ENCODE measurements at places on chromosomes 12 and 14. TPM values are rescaled to one million over a fixed set of nuclear protein-coding genes. Genes with fewer than 3 reads are reported as not detected.

- DNase-seq: no peak
Measured at GRCh38 chr14:55427439-55427838, 13.0 kb downstream of the TBPL2 start.

DNA sequence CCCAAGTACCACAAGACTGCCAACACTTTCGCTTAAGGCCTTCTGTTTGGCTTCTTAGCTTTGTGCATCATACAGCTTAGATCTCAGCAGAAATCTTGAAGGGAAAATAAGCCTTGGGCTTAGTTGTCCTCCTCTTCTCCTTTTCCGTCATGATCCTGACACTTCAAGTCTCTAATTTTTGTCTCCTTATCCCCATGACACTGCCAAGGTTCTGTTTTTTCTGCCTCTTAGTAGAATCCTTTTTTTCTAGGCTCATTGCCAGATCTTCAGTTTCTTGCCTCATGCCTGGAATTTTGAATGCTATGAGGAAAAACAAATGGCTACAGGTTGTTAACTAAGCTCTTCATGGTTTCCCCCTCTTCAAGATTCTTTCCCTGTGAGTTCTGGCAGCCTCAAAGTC lies 450.4 kb downstream of the LRFN5 start:
- DNase-seq: no peak

DNA sequence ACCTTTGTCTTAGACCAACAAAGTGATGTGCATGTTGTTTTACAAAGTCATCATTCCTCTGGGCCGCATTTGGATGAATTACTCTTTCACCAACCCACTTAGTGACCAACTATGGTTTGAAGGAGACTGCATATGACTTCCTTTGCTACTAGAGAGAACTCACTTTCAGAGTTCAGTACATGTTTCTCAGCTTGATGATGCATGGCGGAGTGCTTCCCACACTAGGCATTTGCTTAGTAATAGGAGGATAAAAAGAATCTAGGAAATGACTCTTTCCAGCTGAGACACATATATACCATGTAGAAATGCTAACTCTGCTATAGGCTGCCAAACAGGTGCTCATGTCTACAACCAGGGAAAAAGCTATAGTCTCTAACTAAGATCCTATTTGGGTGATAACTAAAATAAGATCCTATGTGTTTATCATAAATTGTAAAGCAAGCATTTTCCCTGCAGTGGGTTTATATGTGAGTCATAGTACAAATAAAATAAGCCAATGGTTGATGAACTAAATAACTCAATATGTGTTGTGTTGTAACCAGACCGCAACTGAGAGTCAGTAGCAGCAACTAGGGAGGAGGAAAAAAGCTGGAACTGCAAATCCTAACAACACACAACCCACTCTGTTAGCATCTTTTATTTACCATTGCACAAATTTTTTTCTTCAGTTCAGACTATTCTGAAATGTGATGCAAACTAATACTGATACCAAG lies 87.2 kb downstream of the TSPAN8 start:
- DNase-seq: no peak

GRCh38 chr14:100297320-100298300 lies 8.6 kb downstream of the SLC25A29 start:
- DNase-seq: no peak

GRCh38 chr12:51428256-51428655 lies 3.6 kb downstream of the SLC4A8 start:
- DNase-seq: no peak

DNA sequence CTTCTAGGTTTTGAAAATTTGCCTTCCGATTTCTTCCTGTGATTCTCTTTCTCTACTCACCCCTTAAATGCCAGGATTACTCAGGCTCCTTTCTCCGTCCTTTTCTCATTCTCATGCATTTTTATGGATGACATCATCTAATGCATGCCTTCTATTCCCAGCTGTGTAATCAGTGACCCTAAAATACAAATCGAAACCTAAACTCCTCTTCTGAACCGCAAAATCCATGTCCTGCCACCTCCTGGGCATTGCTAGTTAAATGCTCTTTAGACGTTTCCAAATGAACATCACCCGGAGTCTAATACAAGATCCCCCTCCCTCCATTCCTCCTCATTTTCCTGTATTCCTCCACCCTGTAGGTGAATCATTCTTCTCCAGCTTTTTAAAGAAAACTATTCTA lies 1703.1 kb upstream of the FLRT2 start:
- DNase-seq: no peak

- no peak for DNase-seq
Measured at GRCh38 chr12:16530268-16530850, 75.6 kb downstream of the LMO3 start.

GRCh38 chr12:79452906-79453305 lies 237.9 kb downstream of the PAWR start:
- no peak for DNase-seq

- no peak for DNase-seq
Measured at GRCh38 chr12:45674181-45674977, 55.1 kb upstream of the ARID2 start.

DNA sequence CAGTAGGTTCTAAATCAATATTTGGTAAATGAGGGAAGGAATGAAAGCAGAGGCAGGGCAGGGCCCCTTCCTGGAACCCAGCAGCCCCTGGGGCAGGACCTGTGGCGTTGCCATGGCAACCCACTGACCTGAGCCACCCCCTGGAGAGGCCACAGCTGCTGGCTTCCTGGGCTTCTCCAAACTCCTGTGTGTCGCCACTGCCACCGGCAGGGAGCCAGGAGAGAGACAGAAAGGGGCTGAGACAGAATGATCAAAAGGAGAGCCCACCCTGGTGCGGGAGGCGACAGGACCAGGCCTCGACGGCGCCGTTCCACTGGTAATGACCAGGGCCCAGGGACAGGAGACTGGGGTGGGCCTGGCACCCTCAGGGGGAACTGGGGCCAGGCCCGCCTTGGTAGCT lies 18.2 kb downstream of the RFX4 start:
- DNase-seq: no peak

GRCh38 chr14:104081261-104081835 lies 4.2 kb upstream of the ASPG start:
- no peak for DNase-seq

DNA sequence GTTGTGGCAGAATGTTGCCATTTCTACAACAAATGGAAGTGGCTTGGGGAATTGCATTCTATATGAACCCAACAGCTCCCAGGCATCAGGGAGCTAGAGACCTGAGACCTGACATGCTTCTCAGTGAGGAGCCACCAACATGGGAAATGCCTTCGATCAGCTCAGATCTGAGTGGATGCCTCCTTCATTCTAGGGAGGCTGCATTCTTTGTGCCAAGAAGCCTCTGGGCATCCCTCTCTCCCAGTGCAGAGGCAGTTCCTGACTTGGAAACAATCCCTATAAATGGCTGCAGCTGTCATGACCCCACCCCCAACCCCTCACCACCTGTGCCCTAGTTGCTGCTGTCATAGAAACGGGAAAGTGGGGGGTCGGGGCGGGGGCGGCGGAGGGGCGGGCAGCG lies 196.3 kb downstream of the PPM1H start:
- no peak for DNase-seq

- no peak for DNase-seq
Measured at GRCh38 chr12:8906266-8907180, 7.8 kb upstream of the PHC1 start.

DNA sequence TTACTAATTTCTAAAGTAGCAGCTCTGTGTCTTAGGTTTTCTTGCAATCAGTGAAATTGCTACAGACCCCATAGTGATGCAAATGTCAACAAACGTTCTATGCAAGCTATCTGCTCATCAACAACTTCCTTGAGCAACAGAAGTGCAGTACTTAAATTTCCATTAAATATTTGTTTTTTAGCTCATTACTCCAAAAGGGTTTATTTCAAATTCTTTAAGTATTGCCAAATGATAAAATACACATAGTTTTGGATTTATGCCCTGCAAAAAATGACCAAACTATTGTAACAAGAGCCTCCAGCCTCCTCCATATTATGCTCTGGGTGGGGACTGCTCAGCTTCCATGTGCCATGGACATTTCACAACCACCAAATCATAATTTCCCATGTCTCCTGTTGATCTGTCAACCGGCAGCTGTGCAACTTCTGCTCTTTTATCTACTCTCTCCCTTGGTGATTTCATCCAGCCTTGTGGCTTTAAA lies 4.4 kb downstream of the BDKRB1 start:
- DNase-seq: no peak

The INHBC gene
- 0.18 TPM for total RNA-seq

The GALNT16 gene
- not detected for total RNA-seq

The RERG gene
- 1.2 TPM for total RNA-seq

The CFAP251 gene
- 0.49 TPM for total RNA-seq

The DIO2 gene
- total RNA-seq: not detected

The ACRBP gene
- 14.3 TPM for total RNA-seq

The KRT3 gene
- total RNA-seq: not detected

The SYNE3 gene
- 47.1 TPM for total RNA-seq
